AML-193 (cell line): ENCODE measurements at places on chromosomes 5 and 9.

GRCh38 chr5:154242442-154242841, 51.9 kb downstream of the GALNT10 start:
- no peak for DNase-seq

DNA sequence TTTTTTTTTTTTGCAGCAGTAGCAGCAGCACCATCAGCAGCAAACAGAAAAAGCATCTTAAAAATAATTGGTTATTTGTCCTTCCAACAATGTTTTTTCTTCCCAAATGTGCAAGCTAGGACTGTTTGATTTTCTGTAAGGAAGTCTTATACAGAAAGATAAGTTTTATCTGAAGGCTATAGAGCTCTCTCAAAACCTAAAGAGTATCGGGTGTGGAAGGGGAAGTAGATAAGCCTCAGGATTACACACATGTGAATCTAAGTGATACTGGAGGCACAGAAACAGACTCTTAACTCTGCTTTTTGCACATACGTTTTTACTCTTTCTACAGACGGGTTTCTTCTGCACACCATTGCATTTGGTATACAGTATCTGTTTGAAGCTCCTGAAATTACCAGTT, 184.4 kb upstream of the FTMT start:
- DNase-seq: no peak

GRCh38 chr5:59130431-59130830, 547.6 kb downstream of the RAB3C start:
- DNase-seq: peak; percentile 28

GRCh38 chr5:38553001-38553521, 3.4 kb downstream of the LIFR start:
- DNase-seq: no peak

DNA sequence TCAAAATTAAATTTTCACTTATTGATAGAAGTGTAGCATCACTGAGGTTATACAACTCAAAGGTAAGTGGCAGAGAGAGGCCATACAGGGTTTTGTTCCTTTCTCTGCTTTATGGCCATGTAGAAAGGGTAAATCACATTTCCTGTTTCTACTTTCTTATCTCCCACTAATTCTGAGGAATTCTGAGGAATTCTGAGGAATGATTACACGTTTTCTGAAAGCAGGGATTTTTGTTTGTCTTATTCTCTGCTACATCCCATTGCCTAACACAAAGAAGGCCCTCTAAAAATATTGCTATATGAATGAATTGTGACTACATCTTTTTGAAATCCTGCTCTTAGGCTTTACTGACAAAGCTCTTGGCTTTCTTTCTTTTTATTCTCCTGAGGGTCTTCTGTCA, 516.9 kb upstream of the ZNF608 start:
- DNase-seq: no peak

DNA sequence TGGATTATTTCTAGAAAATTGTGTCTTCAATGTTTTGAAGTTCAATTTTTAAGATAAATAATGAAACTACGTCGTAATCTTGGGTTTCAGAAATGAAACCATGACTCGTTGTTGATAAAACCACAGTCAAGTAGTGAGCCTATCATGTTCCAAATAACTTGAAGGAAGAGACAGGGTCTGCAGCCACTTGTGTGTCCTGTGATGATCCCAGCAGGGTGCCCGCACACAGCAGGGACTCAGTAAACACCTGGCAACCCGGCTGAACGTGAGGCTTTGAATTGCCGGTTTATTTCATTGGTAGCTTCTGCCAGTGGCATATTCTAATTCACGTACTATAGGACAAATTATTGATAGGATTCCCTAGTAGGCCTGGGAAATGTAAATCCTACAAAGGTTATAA, 679.6 kb downstream of the IRX1 start:
- no peak for DNase-seq

DNA sequence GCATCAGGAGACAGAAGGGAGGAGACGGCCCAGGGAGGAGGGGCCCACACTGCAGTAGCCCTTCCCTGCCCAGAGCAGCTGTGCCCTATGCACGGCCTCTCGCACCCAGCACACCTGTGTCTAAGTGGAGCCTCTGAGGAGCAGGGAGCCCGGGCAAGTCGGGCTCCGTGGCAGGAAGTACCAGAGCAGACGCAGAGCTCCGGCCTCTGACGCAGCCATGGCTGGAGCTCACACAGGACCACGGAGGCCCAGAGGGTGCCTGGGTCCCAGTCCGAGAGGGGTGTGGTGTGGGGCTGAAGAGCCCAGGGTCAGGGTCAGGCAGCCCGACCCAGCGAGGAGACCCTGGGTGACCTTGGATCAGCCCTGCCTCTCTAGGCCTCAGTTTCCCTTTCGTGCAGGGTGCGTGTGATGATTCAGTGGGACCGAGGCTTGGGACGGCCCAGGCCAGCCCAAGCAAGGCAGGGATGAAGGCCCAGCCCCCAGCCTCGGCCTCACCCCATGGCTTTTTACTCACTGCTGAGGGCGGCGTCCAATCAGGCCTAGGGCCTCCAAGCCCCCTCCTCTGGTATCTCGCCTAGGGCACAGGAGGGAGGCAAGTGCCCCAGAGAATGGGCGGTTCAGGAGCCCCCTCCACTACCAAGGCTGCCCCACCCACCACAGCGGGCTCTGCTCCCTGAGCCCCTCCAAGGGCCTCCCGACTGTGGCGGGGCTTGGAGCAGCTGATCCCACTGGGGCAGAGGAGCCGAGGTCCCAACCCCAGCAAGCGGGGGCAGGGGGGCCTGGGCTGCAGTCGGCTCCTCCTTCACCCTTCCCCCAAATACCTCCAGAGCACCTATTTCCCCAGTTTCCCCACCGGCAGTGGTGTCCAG, 4.3 kb upstream of the AGPAT2 start:
- no peak for DNase-seq

DNA sequence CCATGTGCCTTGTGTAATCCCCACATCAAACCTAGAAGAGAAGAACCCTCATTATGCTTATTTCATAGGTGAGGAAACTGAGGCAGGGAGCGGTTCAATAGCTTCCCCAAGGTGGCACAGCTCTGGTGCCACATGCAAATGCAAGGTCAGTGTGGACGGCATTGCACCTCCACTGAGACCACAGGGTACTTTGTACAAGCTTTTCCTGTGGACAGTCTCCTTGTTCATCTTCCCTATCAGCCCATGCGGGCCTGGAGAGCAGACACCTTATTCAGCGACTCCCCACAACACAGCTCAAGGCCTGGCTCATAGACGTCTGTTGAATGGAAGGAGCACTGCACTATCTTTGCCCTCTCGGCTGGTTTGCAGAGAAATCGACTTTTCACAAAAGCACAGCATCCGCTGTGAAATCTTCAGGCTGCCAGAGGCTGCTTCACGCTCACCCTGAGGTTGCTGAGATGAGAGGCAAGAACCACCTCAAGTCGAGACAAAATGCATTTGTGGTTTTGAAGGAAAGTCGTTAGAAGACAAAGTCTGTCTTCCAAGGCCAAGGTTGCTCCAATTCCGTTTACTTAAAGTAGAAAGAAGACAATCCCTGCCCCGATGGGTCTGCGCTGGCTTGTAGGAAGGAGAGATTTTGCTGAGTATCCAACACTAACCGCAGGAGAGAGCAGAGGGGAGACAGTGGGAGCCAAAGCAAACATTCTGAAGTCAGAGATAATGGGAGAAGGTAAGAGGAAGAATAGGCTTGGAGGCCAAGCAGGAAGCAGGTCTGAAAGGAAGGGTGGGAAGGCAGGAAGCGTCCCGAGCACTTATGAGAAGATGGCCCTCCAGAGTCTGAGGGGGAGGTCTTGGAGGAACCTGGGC, 34.2 kb upstream of the STRBP start:
- no peak for DNase-seq

DNA sequence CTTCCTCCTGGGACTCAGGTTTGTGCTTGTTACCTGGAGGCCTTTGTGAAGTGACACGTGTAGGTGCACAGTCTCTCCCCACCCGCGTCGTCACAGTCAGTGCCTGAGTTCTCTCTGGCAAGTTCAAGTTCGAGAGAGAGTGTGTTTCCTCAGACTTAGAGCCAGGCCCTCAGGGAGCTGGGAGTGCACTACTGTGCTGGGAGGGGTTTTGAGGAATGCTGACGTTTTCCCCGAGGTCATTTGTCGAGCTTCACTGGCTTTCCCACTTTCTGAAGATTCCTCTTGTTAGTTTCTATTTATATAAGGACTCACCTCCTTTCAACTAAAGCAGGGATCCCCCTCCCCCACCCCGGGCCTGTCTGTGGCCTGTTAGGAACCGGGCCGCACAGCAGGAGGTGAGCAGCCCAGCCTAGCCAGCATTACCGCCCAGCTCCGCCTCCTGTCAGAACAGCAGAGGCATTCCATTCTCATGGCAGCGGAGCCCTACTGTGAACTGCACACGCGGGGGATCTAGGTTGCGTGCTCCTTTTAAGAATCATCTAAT, 209.2 kb downstream of the DIRAS2 start:
- DNase-seq: no peak

DNA sequence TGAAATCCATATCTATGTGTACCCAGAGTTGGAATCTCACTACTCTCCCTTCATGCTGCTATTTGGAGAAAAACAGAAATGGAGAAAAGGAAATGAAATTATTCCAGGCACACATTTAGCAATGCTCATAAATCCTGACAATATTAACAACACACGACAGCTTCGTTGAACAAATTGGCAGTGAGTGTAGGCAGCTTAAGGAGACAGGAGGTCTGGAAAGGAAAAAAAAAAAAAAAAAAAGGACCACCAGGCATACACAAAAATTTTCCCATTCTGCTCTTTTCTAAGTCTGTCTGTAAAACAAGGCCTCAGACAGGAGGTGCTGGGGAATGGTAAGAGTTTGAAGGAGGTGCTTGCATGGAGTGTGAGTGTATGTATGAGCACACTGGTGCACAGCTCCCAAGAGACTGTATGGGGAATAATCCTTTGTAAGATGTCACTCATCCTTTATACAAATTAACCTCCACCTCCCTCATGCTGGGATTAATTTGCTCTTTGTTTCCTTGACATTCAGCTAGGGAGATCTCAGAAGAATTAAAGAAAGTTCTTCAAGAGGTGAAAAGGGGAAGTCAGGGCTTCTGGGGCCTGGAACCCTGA, 78.9 kb downstream of the ASTN2 start:
- DNase-seq: no peak

- no peak for DNase-seq
Observed at GRCh38 chr9:116144038-116144437, 9.6 kb upstream of the PAPPA start.

DNA sequence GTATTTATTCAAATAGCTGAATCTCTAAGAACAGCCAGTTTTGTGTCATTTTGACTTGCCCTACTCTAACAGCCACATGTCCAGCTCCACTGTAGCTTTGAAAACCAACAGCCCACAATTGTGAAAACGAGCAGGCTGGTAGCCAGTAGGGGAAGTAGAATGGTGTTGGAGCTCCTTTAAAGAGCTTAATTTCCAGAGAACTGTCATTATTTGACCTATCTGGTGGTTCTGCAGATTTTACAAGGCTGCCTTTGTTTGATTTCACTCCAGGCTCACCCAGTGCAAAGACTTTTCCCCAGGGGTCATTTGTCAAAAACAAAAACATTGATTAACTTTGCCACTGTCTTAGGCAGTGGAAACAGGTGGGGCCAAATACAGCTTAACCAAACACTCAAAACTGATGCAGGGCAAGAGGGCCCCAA, 3.2 kb upstream of the PJA2 start:
- peak; percentile 56 for DNase-seq

GRCh38 chr5:87949676-87950631, 318.7 kb downstream of the TMEM161B start:
- DNase-seq: no peak

DNA sequence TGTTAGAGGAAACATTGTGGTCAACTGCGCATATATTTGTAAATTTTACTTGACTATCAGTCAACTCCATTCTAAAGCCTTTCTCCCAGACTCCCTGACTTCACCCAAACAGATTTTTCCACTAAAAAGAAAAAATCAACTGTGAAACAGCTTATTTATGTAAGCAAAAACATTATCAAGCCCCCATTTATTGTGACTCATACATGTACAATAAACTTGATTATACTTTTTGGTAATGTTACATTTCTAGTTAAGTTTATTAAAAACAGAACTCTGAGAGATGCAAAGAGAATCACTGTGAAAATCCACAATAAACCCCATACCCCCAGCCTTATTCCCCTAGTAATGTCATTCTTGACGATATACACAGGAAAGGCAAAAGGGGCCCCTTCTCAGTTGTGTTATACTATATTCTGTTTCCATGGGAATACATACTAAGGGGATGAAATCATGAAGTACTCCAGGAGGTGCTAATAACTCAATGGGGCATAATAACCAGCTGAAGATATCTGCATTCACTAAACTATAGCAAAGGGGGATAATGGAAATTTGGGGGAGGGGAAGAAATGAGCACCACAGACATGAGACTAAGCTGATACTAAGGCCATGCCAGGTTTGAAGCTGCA, 616.0 kb downstream of the ACTL7B start:
- DNase-seq: no peak

DNA sequence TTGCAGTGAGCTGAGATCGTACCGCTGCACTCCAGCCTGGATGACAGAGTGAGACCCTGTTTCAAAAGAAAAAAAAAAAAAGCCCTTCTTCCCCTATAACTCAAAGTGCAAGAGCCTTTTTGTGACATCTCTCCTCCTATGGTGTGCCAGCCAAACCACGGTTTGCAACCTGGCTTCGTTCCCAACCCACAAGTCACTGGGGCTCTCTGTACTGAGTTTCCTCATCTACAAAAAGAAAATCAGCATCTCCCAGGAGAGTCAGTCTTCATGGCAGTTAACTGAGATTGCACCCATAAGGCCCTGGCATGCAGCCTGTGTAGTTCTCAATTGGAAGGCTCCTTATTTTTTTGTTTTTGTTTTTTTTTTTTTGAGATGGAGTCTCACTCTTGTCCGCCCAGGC, 14.8 kb downstream of the ODF2 start:
- peak; percentile 81 for DNase-seq
